Aortic smooth muscle cell (primary cell): ENCODE measurements at places on chromosomes 13 and 19. TPM values are rescaled to one million over a fixed set of nuclear protein-coding genes. Genes with fewer than 3 reads are reported as not detected.

ANO8 gene
- 6.3 and 6.7 TPM in 2 replicates for total RNA-seq

ZNF541 gene
- 0.12 and 0.13 TPM in 2 replicates for total RNA-seq

ZNF208 gene
- total RNA-seq = 1.1 and 1.7 TPM in 2 replicates

SLITRK5 gene
- not detected in 2 replicates for total RNA-seq
